ENCODE measurements at places on chromosomes 13 and 19.

- DNase-seq = no peak
Observed at GRCh38 chr13:109812382-109812781, 26.0 kb upstream of the IRS2 start.

- no peak for DNase-seq
Observed at GRCh38 chr13:110042253-110042950, 256.0 kb upstream of the IRS2 start.

- DNase-seq = peak; percentile 40
Observed at GRCh38 chr19:15015946-15016542, 33.2 kb upstream of the CASP14 start.

GRCh38 chr13:113139577-113139976 is 17.0 kb downstream of the F10 start:
- DNase-seq = no peak

GRCh38 chr13:110426735-110427134 is 119.7 kb downstream of the COL4A2 start:
- no peak for DNase-seq

DNA sequence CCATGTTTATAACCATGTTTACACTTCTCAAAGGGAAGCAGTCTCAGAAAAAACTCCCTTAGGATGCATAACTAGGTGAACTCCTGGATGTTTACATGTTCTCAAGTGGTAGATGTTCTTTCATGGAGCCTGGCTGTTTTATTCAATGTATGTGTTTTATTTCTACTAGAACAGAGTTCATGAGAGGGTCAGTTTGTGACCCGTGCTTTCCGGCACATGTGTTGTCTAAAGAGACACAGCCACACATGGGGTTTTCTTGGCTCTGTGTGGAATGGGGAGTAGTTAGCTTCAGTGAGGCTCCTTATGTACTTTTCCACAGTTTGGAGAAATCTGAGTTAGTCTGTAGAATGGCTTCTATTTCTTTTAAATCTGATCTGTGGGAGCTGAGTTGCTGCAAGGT is 60.9 kb downstream of the ATP8A2 start:
- no peak for DNase-seq

DNA sequence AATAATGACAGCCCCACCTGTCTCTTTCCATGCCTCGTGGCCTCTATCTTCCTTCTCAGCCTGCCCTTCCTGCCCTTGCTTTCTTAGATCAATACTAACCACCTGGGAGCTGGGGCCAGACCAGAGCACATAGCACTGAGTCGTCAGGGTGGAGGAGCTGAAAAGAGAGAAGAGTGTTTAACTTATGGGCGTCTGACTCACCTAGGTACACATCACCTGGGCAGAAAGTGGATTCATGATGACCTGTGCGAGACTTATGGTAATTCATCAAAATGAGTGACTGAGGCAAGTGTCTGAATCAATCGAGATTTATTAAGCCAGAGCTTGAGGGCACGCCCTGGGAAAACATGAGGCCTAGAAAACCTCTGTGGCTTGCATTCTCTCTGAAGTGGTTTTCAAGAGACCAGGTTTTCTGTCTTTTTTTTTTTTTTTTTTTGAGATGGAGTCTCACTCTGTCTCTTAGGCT is 19.2 kb downstream of the CEACAM6 start:
- DNase-seq = no peak

- DNase-seq = no peak
Observed at GRCh38 chr13:36135876-36136275, 4.7 kb upstream of the DCLK1 start.
